Activated CD8-positive, alpha-beta T cell treated with anti-CD3 and anti-CD28 coated beads for 36 hours (primary cell): ENCODE measurements at places on chromosomes 16 and 17. TPM values are rescaled to one million over a fixed set of nuclear protein-coding genes. Genes with fewer than 3 reads are reported as not detected.
A peak's percentile ranks its signal among the peaks of the same experiment; 100 is the strongest.

HS3ST4 gene
- not detected for total RNA-seq

ZNF200 gene
- 8.7 TPM for total RNA-seq

WNT9B gene
- not detected for total RNA-seq

CTNS gene
- 6.4 TPM for total RNA-seq

DOC2A gene
- total RNA-seq = 1.8 TPM

GRCh38 chr17:47735536-47736011, 2.5 kb downstream of the TBX21 start:
- peak; percentile 68 for DNase-seq

DNA sequence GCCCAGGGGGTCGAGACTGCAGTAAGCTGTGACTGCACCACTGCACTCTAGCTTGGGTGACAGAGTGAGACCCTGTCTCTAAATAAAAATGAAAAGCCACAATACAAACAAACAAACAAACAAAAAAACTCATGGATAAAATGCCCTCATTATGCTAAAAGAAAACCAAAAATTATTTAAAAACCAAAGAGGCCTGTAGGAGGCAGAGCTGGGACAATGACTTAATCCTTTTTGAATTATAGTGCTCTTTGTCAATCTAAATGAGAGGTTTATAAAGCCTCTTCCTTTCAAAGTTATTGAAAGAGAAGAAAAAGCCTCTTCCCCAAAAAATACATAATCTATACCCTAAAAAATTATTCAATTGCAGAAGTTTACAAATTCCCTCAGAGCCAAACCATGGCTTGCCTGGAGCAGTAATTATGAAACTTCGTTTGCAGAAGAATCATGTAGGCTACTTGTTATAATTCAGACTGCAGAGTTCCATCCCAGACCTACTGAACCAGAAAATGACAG, 18.5 kb downstream of the CRLF3 start:
- DNase-seq = no peak

DNA sequence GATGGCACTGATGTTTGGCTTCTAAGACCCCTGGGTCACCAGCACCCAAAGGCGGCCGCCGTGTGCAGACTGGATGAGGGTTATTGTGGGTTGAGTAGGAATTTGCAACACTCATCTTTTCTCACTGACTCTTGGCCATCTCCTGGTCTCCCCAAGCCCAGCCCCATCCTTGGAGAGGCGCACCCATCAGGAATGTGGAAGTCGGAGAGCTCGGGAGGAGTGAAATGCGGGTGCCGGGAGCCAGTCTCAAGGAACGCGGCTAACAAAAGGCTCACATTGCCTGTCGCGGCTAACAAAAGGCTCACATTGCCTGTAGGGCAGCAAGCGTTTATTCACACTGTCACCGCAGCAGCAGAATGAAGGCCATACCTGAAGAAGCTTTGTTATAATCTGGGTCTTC, 248.6 kb downstream of the FOXL1 start:
- DNase-seq = no peak

- no peak for DNase-seq
Observed at GRCh38 chr17:8277317-8277716, 11.2 kb upstream of the RANGRF start.

DNA sequence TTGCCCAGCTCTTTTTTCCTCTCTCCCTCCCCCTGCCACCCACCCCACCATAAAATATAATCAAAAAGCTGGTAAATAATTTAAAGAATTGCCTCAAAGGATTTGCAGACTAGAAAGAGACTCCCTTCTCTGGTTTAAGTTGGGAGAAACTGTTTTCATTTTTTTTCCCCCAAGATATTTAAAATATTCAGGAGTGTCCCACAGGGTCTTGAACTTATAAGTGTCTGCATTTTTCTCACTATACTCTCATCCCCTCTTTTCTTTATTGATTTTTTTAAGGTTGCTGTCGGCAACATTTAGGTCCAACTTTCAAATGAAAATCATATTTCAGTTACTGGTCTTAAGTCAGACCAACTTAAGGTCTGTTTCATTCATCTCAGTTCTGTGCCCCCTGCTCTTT, 210.2 kb downstream of the MSI2 start:
- DNase-seq = no peak

GRCh38 chr16:779561-779960, 8.6 kb downstream of the RPUSD1 start:
- no peak for DNase-seq

DNA sequence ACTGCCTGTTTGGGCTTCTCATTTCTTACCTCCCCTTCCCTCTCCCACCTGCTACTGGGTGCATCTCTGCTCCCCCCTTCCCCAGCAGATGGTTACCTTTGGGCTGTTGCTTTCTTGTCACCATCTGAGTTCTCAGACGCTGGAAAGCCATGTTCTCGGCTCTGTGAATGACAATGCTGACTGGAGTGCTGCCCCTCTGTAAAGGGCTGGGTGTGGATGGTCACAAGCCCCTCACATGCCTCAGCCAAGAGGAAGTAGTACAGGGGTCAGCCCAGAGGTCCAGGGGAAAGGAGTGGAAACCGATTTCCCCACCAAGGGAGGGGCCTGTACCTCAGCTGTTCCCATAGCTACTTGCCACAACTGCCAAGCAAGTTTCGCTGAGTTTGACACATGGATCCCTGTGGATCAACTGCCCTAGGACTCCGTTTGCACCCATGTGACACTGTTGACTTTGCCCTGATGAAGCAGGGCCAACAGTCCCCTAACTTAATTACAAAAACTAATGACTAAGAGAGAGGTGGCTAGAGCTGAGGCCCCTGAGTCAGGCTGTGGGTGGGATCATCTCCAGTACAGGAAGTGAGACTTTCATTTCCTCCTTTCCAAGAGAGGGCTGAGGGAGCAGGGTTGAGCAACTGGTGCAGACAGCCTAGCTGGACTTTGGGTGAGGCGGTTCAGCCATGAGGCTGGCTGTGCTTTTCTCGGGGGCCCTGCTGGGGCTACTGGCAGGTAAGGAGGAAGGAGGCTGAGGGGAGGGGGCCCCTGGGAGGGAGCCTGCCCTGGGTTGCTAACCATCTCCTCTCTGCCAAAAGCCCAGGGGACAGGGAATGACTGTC, at the start of gene CD68:
CD68 (plus strand) TSS at position 638 of the 833 bp plus-strand sequence; CDS start at position 678, 40 bp downstream.
- peak; percentile 91 for DNase-seq

GRCh38 chr17:15257258-15257788, 7.8 kb downstream of the PMP22 start:
- DNase-seq = peak; percentile 81

GRCh38 chr16:70253291-70254106, 1.8 kb upstream of the EXOSC6 start:
- peak; percentile 64 for DNase-seq

- DNase-seq = no peak
Observed at GRCh38 chr16:66131156-66131807, 235.2 kb upstream of the CDH5 start.

DNA sequence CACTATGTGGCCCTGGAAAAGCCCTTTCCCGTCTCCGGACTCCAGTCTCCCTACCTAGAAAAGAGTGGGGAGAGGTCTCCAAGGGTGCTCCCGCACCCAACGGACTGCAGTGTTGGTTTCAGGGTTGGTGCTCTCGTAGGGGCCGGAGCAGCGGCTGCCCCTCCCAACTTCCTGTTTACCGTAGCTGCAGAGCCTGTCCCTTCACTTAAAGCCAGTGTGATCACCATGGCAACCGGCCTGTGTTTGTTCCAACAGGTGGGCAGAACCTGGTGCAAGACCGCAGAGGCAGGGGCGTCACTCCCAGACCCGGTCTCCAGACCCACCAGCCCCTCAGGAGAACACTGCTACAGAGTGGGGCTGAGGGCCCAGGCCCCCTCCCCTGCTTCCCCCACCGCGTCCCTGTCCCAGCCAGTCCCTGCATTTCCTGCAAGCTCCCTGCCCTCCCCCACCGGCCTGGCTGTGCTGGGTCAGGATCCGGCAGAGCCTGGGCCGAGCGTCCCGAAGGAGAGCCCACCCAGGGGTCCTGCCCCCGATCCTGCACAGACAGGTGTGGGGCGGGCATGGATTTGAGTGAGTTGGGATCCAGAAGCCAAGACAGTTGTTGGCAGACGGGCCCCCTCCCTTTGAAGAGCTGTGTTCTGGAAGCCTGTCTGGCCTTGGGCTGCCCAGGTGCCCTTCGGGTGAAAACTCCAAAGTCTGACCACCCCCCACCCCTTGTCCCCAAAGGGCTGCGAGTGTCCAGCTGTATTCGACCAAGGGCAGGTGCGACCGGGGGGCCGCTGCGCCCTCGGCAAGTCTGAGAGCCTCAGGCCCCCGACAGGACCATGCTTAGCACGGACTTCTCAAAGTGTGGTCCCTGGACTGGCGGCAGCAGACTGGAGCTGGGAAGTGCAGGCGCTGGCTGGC, 1.5 kb upstream of the BAIAP3 start:
- DNase-seq = peak; percentile 73

DNA sequence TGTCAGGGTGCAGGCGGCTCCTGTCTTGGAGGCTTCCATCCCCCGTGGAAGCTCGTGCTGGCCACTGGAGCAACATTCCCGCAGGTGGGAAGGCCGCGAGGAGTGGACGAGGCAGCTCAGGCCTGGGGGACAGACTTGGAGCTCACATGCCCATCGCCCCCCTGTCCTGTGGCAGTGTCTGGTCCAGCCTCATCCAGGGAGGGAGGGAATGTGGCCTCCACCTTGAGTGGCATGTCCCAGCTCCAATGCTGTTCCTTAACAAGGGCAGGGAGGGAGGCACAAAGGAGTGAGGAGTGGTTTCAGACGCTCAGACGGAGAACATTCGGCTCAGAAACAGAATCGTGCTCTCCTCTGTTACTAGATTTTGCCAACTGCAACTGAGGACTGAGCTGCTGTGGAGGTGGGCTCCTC, 159.4 kb upstream of the CHMP6 start:
- no peak for DNase-seq

GRCh38 chr16:69166221-69166833, 20.6 kb upstream of the SNTB2 start:
- DNase-seq = peak; percentile 95

DNA sequence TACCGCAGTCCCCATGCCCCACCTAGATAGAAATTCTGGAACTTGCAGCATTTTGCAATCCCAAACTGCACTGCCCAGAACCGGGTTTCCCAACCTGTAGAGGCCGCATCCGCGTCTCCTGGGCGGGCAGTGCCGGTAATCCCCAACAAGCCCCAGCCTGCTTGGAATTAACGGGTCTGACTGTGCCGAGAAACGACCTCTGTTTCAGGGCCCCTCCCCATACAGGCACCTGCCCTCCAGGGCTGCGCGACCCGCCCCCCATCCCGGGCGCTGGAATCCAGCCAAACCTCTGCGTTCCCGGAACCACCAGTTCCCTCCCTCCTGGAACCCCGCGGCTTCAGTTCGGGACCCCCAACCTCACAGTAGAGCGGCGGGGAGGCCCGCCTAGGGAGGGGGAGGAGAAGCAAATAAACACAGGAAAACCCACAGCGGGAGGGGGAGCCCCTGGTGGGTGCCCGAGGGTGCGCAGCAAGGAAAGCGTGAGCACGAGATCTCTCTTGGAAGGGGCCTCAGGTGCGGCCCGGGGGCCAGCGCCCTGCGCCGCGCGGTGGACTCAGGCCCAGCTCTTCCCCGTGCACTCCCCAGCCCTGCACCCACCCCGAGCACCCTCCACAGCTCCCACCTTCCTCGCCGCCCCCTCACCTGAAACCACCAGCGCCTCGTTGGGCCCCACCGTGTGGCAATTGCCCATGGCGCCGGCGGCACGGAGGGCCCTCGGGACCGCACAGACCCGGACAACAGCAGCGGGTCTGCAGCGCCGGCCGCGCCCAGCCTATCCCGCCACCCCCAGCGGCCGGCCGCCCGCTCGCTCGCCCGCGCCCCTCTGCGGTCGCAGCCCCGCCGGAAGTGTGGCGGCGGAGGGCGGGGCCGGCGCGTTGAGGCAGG, at the start of gene FLOT2:
FLOT2 (minus strand) TSS at position 850 of the 885 bp plus-strand sequence; CDS start at position 691, 159 bp downstream.
- peak; percentile 83 for DNase-seq

- DNase-seq = peak; percentile 86
Observed at GRCh38 chr17:44218344-44219107, 949 bp downstream of the UBTF start.

DNA sequence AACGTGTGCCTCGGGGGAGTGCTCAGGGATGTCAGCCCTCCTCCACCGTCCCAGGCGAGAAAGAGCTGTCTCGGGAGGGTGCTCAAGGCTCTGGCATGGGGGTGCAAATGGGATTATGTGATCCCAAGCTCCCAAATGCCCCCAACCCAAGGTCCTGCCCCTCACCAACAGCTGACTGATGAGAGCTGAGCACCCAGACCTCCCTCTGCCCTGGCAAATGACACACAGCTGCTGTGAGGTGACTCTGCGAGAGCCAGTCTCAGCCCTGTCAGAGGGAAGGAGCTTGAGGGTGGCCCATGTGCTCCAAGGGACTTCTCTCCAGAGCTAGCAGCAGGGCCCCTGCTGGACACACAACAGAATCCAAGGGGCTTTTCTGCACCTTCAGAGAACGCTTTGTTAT, 7.7 kb downstream of the CDH5 start:
- no peak for DNase-seq

DNA sequence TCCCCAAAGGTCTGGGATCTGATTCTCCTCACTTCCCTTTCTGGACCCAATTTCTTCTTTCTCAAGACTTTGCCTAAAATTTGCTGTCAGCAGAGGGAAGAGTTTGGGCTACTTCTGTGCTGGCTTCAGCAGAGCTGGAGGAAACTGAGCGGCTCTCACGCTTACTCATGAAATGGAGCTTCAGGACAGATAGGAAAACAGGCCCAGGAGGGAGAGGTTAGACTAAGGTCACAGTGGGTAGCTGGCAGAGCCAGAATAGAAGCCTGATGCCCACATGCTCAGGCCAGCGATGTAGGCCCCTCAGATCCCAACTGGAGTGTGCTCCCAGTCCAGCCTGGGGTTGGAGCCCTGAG, 593 bp downstream of the SLC38A7 start:
- DNase-seq = no peak

DNA sequence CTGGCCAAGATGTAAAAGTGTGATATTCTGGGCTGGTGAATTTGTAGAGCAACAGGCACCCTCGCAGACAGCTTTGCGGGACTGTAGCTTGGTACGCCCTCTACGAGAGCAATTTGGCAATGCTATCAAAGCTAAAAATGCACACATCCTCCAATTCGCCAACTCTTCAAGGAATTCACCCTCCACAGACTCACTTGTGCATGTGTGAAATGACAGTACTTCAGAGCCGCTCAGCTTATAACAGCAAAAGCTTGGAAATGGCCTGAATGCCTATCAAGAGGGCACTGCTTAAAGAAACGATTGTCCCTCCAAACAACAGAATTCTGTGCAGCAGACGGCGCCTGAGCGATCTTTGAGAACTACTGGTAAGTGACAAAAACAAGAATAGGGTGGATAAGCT, 130.8 kb downstream of the SDK2 start:
- DNase-seq = no peak

- DNase-seq = no peak
Observed at GRCh38 chr16:12681653-12682052, 122.0 kb downstream of the CPPED1 start.

- no peak for DNase-seq
Observed at GRCh38 chr17:68103148-68103547, 67.6 kb downstream of the KPNA2 start.

DNA sequence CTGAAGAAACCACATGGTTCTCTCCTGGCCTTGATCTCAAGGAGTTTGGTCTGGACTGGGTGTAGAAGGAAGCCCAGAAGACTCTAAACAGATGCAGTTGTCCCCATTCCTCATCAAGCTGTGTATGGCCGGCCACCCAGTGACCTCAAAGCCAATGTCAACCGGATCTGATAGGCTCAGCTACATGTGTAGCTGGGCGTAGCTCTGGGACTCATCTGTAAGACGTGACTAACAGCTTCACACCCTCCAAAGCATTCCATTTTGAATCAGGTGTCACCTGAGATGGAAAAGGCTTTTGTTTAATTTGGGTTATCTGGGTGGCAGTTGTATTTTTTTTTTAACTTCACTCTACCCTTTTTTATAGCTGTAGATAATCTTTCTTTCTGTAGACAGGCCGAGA, 130.4 kb downstream of the ABCC12 start:
- DNase-seq = no peak
